PC-3 (cell line): ENCODE measurements at places on chromosomes 11 and 22. TPM values are rescaled to one million over a fixed set of nuclear protein-coding genes. Genes with fewer than 3 reads are reported as not detected.

- DNase-seq, result no peak
Observed at GRCh38 chr11:133660202-133660568, 127.9 kb upstream of the OPCML start.

DNA sequence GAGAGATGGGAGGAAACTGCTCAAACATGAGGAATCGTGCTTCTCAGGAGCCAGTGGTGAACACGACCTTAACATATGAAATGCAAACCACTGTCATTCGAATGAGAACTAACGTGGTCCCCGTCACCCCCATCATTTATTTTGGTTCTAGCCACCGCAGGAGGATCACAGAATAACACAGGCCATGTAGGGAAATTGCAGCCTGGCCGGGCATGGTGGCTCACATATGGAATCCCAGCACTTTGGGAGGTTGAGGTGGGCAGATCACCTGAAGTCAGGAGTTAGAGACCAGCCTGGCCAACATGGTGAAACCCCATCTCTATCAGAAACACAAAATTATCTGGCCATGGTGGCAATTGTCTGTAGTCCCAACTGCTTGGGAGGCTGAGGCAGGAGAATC is 27.1 kb downstream of the KRTAP5-5 start:
- no peak for DNase-seq

DNA sequence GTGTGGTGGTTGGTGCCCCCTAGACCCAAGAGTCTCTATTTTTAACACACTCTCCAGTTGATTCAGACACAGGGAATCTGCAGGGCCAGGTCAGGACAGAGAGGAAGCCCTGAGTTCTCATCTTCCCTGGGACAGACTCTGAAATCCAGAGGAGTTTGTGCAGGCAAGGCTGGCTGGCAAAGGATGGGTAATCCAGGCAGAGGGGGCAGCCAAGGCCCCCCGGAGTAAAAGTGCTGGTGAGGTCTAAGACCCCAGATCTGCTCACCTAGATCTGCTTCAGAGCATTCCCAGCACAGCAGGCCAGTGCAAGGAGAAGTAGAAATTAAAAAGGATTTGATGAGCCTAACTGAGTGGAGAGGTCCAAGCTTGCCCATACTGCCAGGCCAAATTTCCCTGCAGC is 40.6 kb upstream of the MN1 start:
- no peak for DNase-seq

DNA sequence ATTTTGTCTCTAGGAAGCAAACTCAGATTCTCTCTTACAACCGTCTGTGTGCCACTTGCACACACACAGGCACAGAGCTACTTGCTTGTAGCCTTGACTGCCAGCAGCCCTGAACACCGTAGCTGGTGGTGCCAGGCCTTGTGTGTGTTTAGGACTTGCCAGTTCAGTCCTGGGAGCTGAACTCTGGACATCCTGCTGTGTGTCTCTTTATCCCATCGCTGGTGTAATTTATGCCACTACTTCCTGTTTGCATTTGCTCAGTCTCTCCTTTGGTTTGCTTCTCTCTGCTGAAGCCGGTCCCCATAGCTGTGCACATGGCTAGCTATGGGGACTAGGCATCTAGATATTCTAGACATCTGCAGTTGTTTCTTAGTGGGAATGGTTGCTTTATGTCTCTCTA is 24.0 kb downstream of the MARK2 start:
- DNase-seq, result no peak

- no peak for DNase-seq
Observed at GRCh38 chr22:21623648-21623970, 6.2 kb downstream of the YDJC start.

DNA sequence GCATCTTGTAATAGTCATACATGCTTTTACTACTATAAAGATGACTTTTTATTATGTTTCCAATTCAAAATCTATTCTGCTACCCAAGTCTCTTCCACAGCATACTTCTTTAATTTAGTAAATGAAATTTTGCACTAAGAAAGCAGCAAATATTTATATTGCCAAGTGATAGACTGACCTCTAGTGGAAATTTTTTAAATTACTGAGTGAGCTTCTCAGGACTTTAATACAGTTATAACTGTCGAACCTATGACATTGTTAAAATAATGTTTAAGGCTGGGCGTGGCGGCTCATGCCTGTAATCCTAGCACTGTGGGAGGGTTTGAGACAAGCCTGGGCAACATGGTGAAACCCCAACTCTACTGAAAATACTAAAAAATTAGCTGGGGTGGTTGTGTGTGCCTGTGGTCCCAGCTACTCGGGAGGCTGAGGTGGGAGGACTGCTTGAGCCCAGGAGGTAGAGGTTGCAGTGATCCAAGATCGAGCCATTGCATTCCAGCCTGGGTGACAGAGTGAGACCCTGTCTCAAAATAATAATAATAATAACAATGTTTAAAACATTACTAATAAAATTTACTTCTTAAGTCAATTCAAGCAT is 27.3 kb downstream of the STK33 start:
- peak; percentile 84 for DNase-seq

DNA sequence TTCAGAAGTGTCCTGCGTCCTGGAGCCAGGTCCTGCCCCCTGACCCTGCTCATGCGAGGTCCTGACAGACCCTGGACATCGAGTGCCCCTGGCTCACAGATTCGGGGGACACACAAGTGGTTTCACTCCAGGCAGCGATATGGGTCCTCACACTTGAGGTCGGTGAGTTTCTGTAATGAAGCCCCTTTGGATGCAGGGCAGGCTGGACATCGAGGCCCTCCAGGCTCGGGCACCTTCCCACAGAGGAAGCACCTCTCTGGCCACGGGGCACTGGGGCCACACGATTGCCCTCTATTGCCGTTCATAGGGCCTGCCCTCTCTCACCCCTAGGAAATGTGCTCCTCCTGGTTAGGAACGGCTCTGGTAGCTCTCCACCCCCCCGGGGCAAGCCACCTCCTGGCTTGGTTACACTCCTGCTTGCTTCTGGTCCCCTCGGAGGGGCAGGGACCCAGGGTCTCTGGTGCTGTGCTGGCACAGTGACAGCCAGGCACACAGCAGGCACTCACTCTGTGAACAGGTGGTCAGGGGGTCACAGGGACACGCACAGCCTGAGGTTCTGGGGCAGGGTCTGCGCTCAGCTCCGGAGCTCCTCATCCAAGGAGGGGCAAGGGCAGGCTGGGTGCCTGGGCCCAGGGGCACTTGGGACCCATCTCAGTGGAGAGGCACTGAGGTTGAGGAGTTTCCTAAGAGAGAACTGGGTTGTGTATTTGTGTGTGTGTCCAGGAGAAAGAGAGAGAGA is 907.7 kb downstream of the BRD1 start:
- no peak for DNase-seq

- DNase-seq, result no peak
Observed at GRCh38 chr11:9823439-9823838, 159.6 kb downstream of the SWAP70 start.

DNA sequence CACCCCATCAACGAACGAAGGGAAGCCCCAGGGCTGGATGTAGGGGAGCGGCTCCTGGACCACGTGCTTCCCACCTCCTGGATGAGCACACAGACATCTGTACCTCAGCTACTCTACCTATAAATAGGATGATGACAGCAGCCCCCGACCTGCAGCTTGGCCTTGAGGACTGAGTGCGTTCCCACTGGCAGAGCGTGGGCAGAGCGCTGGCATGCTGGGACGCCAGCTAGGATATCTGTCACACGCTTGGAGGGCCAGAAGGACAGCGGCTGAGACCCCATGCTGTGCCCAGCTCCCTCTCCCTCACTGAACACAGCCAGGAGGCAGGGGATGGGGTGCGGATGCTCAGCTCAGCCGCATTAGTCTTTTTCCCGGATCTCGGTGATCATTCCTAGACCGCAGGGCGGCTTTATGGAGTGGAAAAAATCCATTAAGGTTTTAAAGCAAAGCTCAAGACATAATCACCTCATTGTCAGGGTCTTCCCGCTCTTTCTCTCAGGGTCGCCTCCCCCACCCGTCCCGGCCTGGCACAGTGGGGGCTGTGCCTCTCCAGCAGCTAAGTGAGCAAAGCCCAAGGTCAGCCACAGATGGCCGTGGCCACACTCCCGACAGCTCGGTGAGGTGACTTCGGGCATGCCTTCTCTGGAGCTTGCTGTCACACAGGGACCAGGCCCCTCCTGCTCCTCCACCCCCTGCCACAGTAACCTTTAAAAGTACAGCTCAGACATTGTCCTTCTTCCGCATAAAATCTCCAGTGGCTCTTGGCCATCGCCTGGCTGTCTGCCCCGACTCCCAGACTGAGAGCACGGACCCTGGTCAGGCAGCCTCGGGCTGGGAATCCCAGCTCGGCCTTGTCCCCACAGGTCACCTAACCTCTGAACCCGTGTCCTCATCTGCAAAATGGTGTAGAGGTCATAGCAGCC is 69.6 kb upstream of the SHISAL1 start:
- no peak for DNase-seq

GRCh38 chr11:123640677-123641494 is 13.5 kb downstream of the SCN3B start:
- DNase-seq, result peak; percentile 67

DNA sequence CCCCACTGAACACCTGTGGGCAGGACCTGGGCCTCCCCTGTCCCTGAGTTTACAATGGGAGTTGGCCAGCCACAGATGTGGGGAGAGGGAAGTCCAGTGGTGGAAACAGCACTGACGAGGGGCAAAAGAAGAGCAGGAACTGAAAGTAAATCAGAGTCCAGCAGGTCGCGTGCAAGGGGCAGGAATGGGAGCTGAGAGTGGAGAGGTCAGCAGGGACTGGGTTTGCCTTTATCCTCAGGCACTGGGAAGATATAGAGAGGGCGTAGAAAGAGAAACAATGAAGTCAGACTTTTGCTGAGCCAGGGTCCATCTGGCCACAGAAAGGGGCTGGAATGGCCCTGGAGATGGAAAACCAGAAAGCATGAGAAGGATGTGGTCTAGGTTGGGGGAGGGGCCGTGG is 8.5 kb downstream of the P2RY6 start:
- DNase-seq, result no peak

DNA sequence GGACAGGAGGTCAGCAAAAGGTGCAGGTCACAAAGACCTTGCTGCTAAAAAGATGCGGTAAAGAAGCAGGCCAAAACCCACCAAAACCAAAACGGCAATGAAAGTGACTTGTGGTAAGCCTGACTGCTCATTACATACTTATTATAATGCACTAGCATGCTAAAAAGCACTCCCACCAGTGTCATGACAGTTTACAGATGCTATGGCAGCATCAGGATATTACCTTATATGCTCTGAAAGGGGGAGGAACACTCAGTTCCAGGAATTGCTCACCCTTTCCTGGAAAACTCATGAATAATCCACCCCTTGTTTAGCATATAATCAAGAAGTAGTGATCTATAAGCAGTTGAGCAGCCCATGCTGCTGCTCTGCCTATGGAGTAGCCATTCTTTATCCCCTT is 45.2 kb upstream of the SLC5A12 start:
- DNase-seq, result no peak

DNA sequence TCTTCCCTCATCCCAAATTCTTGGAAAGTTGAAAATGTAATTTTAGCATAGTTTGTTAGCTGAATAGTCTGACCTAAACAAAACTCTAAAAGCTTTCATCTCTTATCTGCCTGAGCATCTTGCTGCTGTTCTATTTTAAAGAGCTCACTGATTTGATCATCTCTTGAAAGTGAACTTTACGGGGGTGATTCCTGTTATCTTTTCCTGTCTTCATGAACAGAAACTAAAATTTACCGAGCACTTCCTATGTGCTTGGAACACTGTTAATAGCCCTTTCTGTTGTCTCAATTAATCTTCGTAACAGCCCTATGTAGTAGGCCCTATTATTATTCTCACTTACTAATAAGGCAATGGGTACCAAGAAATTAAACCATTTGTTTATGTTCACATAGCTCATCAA is 12.3 kb downstream of the AMOTL1 start:
- no peak for DNase-seq

DNA sequence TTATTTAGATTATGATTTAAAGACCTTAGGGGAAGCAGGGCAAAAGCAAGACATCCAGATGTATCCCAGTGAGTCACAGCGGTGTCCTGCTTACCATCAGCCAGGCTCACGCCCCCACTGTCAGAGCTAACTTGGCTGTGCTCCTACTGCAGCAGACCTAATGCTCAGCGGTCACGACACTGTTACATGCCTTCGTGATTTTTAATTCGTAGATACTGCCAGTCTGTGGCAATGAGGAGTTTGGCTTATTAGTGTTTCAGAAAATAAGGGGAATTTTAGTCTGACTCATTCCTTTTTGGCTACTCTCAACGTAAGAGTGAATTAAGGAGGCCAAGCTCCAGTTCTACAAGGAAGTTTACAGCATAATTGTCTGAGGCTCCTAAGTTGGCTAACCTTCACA is 22.7 kb downstream of the EFCAB6 start:
- DNase-seq, result peak; percentile 70

- no peak for DNase-seq
Observed at GRCh38 chr11:125525303-125525702, 29.2 kb upstream of the FEZ1 start.

DNA sequence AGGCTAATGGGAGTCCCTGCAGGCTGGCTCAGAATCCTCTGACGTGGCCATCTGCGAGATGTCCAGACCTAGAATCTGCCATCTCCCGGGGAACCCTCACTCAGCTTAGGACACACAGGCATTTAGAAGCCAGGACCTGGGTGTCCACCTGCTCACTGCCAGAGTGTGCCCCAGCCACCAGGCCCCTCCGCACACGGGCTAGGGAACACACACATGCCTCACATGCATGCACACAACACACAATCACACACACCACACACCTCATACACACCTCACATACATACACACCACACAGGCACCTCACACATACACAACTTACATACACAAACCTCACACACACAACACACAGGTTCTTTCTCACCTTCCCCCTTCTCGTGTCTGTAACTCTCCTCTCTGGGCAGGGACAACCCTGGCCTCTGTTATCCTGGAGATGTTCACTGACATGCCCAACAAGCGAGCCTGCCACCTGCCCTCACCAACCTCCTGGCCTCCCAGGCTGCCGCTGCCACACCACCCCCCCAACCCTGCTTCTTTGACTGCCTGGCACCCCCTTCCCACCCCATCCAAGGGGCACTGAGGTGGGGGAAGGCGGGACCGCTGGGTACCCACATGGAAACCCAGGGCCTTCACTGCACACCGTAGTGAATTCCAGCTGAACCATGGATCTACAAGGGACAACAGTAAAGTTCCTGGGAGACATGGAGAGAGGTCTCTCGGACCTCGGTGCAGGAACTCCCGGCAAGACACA is 38.1 kb downstream of the GNB1L start:
- no peak for DNase-seq

- peak; percentile 78 for DNase-seq
Observed at GRCh38 chr11:34266090-34266912, 91.5 kb downstream of the ABTB2 start.

DNA sequence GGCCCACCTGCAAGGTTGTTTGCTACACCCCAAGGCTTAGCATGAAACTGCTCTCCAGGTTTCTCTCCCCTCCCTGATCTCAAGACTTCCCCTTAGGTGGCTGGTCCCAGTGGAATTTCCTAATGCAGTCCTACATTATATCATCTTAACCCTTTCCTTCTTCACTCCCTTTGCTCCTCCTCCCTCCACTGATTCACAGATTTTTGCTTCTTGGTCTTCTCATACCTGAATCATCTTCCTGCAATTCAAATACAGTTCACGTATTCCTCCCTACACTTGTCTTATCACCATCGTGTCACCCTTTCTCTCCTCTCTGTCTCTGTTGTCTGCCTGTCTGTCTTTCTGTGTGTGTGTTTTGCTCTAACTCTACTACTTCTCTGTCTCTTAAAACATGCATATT is 17.0 kb downstream of the MMP10 start:
- peak; percentile 68 for DNase-seq

GRCh38 chr11:19696073-19696472 is 16.6 kb upstream of the NAV2 start:
- no peak for DNase-seq

RBMXL2 gene
- 0.15 TPM in 1 of 2 replicates, not detected in the other for total RNA-seq

PDE2A gene
- 2.6 and 2.7 TPM in 2 replicates for total RNA-seq

FBLN1 gene
- total RNA-seq, result 13.4 and 17.4 TPM in 2 replicates

E2F8 gene
- 11.9 and 12.3 TPM in 2 replicates for total RNA-seq

CALCA gene
- total RNA-seq, result not detected in 2 replicates

FAM180B gene
- total RNA-seq, result not detected in 2 replicates

KRTAP5-10 gene
- not detected in 2 replicates for total RNA-seq
